COLO829 (cell line): ENCODE measurements at places on chromosomes 5 and 9.

DNA sequence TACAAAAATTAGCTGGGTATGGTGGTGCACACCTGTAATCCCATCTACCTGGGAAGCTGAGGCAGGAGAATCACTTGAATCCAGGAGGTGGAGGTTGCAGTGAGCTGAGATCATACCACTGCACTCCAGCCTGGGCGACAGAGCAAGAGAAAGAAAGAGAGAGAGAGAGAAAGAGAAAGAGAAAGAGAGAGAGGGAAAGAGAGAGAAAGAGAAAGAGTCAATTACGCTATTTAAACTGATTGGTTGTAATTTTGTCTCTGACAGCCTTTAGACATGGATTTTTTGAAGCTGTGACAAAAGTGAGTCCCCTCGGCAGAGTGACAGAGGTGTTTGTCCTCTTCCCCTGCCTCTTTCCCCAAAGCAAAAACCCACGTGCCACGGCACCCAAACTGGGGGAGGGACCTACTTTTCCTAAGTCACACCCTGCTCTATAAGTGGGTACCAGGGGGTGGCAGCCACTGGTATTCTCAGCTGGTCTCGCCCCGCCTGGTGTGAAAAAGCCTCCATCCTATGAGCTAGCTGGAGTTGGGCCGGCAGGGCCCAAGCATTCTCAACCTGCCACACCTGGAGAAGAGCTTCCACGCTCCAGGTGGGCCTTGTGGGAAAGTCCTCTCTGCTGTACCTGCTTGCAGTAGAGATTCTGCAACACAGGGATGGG is 3.4 kb upstream of the CFAP157 start:
- DNase-seq: no peak

GRCh38 chr9:87596862-87597261 is 99.2 kb downstream of the DAPK1 start:
- no peak for DNase-seq

GRCh38 chr5:132258102-132259068 is 889 bp downstream of the PDLIM4 start:
- DNase-seq: no peak

DNA sequence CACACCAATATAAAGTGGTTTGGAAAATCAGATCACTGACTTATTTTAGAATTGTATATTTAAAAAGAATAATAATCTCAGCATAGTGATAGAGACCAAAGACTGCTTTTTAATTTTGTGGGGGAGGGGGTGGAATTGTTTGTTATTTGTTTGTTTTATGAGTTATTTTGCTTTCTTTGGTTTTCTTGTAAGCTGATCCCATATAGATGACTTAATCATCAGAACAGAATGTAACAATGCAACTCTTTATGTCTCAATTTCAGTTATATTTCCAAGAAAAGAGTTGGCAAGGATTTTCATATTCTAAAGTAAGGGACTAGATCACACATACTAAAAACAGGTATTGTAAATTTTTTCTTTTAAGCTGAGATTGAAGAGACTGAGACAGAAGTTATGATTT is 984.9 kb downstream of the TLE4 start:
- peak; percentile 28 for DNase-seq

DNA sequence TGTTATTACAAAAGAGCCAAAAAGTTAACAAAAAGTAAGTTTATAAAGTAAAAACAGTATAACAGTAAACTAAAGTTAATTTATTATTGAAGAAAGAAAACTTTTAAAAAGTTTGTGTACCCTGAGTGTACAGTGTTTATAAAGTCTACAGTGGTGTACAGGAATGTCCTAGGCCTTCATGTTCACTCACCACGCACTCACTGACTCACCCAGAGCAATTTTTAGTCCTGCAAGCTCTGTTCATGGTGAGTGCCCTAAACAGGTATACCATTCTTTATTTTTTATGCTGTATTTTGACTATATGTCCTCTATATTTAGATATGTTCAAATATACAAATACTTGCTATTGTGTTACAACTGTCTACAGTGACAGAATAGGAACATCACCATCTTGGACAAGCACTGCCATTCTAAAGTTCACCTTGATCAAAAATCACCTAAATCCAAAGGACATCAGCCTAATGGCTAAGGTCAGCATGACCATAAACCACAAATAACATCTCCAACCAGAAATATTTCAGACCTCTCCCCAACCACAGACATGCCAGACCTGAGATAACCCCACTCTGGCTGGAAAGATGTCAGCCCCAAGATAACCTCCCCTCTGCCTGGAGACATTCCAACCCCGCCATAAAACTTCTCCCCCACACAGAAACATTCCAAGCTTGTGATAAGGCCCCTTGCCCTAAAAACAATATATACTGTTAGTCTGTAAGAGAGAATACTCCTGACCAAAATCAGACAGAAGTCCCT is 56.1 kb downstream of the AGXT2 start:
- no peak for DNase-seq

GRCh38 chr5:41191249-41191648 is 22.1 kb downstream of the C6 start:
- DNase-seq: no peak

GRCh38 chr5:91058575-91058974 is 324.5 kb downstream of the ARRDC3 start:
- no peak for DNase-seq

DNA sequence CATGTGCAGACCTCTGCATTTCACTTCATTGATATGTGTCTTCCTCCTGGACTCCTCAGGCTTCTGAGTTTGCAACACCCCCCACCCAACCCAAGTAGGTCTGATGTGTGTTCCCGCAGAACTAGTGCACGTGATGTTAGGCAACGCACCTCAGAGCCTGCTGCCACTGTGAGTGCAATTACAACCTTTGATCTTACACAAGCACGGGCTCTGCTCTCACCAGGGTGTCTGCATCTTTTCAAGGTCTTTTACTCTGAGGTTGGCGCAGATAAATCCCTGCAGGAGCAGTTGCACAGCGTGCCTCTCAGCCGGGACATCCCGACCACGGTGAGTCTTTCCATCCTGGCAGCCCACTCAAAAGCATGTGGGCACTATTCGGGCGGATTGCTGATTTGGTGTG is 80.1 kb downstream of the EGFLAM start:
- DNase-seq: no peak

GRCh38 chr5:174273325-174273724 is 227.8 kb downstream of the NSG2 start:
- no peak for DNase-seq

DNA sequence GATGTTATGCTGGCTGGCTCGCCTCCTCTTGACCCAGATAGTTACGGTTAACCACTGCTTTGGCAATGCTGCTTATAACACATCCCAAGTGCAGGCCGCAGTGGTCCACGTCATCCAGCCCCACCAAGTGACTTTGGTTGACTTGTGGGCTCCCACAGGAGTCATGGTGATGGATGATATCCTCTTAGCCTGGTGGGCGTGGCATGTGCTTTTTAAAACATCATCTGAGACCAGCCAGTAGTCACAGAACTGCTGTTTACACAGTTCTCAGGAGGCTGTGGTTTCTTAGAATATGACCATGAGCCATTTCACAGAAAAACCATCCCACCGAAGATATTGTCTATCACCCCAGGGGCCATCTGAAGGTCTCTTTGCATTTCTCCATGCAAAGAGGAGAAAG is 216.9 kb downstream of the SH3GL2 start:
- DNase-seq: no peak

- DNase-seq: no peak
Observed at GRCh38 chr5:14041528-14042192, 97.2 kb upstream of the DNAH5 start.

GRCh38 chr5:31335456-31335855 is 142.0 kb downstream of the CDH6 start:
- no peak for DNase-seq

GRCh38 chr9:91810286-91810905 is 139.6 kb downstream of the ROR2 start:
- no peak for DNase-seq
